ENCODE measurements at places on chromosomes 3 and 15.

DNA sequence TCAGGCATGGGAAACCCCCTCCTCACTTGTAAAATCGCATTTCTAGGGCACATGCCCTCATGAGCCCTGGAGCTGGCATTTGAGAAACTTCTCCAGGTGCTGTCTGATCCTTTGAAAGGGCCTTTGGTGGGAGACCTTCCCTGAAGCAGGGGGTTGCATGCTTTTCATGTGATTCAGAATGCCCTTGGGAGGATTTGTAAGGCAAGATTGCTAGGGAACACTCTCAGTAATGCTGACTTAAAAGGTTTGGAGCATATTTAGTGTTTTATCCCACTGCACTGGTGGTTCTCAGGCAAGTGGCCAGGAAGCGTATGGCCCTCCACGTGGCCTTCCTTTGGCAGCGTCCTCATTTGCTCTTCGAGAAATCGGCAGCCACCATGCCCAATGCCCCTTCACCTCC is 164.1 kb downstream of the ARRDC4 start:
- no peak for DNase-seq

DNA sequence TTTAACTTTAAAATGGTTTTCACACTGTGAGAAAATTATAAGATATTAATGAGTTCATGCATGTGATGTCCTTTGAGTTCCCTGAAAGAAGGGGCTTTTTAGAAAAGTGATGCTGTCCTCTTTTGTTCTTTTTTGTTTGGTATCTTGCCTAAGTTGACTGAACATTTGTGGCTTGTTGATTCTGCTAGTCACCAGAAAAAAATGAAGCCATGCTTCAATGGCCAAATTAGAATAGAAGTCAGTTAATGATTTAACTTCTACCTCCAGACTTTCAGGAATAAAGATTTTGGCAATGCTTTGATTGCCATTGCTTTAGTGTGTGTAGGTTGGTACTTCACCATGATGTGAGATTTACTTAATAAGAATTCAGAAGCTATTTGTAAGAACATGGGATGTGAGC is 260.6 kb upstream of the NECTIN3 start:
- DNase-seq, result no peak

DNA sequence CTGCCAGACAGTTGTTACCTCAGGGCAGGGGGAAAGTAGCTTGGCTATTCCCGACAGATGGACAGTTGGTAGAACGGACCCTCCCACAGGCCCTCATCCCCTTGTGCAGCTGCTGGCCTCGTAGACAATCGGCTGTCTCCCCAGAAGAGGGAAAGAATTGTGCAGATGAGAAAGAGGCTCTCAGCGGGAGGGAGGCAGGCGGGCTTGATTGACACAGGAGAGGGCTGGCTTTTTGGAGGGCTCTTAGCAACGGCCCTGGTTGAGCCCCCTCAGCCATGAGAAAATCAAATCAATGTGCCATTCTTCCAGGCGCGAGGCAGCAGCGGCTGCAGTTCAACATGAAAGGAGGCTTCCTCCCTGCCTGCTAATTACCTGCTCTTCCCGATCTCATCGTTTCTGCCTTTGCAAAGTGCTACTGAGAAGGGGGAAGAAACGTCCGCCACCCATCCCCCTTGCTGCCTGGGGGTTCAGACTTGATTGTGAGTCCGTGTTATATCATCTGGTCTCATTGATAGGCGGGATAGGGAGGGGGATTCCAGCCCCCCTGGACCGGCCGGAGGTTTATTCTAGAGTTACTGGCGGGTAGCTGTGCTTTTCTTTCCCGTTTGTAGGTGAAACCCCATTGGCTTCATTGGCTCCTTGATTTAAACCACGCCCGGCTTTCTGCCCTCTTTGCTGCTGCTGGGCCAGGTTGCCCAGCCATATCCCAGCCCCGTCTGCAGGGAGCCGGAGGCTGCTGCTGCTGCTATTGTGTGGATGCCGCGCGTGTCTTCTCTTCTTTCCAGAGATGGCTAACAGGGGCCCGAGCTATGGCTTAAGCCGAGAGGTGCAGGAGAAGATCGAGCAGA is at the start of gene TAGLN3:
Gene TAGLN3 (plus strand): TSS at position 287 of the 848 bp plus-strand sequence. CDS start 501 bp downstream, at position 788.
- DNase-seq, result peak; percentile 34

- DNase-seq, result no peak
Measured at GRCh38 chr15:68228143-68228970, 1.2 kb downstream of the CLN6 start.

- no peak for DNase-seq
Measured at GRCh38 chr3:159513444-159513843, 475.2 kb upstream of the IL12A start.

GRCh38 chr3:170475092-170475685 is 56.5 kb downstream of the CLDN11 start:
- DNase-seq, result peak; percentile 13

DNA sequence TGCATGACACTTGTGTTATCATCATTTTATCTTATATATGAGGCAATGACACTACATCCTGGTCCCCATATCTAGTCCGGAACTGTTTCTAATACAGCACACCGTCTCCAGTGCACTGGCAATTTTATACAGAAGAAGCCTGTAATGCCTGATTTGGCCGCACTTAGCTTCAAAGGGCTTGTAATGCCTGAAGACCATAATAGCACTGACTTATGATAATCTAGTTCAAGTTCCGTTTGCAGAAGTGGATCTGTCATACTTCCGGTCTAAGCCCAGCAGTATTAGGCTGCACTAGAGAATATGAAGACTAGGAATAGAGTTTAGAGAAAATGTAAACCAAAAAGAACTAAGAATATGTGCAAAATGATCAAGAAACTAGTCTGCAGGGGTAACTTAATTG is 1.3 kb downstream of the BNIP2 start:
- no peak for DNase-seq

DNA sequence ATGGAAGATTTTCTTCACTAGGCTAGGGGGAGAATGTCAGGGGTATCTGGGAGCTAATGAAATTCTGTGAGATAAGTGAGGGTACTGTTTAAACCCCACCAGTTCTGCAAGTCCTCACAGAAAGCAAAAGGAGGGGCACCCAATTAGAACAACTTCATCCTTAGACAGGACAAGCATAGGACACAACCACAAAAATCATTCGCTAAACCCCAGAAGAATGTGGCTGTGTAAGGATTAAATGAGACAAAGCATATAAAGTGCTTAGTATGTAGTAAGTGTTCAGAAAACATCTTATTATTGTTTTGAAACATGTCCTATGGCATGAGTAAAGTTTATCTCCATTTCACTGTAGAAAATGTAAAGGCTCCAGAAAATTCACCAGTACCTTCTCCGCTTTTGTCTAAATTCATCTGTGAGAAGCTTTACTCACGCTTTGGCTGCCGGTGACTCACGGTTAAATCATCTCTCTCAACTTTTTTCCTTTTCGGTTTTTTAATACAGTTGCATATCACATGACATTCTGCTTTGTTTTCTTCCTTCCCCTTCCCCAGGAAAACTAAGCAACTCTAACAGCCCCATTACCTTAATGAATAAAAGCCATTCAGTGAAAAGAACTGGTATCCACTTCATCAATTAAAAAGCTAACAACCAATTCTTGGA is 1.7 kb downstream of the CLRN1 start:
- no peak for DNase-seq

DNA sequence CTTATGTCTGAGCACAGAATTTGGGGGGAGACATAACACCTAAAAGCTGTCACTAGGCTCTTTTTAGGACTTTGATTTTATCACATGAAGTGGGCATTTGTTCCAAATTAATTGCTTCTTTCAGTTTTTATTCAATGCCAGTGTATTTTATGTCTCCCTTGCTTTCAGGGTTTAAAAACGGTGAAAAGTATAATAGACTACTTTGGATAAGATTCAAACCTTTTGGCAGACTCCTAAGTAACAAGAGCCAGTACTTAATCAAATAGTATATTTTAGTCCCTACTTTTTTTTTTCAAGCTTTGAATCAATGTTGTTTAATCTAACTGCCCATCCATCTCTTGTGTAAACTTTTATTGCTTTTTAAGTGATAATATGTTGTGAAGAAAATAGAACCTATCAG is 847.2 kb upstream of the DPPA4 start:
- no peak for DNase-seq

Data from lung (tissue), 17 donors.